Activated CD4-positive, alpha-beta T cell treated with anti-CD3 and anti-CD28 coated beads, Interleukin-2, amount 50 U/mL, for 48 hours (primary cell): ENCODE measurements at places on chromosomes 1 and 21.

DNA sequence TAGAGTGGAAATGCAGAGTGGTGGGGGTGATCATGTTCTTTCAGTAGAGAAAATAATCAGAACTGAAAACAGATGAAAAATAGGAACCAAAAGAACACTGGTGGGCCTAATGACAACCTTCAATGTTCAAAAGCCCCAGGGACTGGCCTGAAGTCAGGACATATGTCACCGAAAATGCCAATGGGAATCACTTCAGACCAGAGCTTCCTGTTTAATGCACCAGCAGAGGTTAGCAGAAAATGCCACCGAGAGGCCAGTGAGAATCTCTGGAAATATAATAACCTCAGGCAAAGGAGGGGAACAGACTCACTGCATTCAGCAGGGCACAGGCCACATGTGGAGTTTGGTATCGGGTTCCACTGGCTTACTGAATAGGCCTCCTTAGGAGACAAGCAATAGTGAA lies 15.9 kb upstream of the CD58 start:
- DNase-seq: no peak

- peak; percentile 39 for DNase-seq
These were observed 164.2 kb upstream of the C1orf21 start for GRCh38 chr1:184222652-184223052.

DNA sequence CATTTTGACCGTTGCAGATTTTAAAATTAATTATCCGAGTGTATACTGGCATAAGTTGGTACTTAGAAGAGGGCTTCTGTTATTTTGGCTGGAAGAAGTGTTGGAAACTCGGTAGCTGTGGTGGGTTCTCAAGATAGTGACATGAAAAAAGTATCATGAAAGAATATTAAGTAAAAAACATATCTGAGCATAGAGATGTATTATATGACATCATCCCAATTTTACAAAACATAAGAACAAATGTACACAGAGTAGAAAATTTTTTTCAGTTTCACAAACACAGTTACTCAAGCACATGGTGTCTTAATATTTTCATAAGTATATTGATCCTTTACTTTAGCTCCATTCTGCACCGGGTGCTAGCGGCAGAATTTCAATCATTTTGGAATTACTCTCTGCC lies 684 bp downstream of the IFI16 start:
- no peak for DNase-seq

GRCh38 chr1:37146071-37146470 lies 111.8 kb upstream of the GRIK3 start:
- no peak for DNase-seq

DNA sequence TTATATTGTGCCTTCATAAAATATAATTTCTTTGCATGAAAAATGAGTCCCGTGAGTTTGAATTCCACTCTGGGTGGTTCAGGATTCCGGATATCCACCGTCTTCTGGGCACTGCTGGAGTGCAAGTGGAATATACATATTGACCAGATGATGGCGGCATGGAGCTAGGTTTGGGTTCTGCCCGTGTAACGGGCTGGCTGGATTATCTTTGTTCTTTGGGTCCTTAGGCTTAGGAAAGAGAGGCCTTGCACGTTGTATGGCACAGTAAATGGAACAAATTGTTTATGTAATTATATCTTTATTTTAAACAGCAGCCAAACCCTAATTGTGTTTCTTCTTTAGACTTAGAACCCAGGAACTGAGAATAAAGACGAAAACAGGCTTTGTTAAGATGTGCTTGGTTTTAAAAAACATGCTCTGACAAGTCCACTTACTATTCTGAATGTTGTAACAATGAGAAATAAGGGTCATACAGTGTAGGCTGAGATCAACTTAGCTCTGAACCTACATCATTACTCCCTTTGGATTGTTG lies 13.5 kb upstream of the ACBD6 start:
- peak; percentile 60 for DNase-seq

GRCh38 chr1:64984737-64985136 lies 18.4 kb upstream of the JAK1 start:
- DNase-seq: no peak

GRCh38 chr1:81617308-81617967 lies 183.3 kb upstream of the ADGRL2 start:
- DNase-seq: no peak

DNA sequence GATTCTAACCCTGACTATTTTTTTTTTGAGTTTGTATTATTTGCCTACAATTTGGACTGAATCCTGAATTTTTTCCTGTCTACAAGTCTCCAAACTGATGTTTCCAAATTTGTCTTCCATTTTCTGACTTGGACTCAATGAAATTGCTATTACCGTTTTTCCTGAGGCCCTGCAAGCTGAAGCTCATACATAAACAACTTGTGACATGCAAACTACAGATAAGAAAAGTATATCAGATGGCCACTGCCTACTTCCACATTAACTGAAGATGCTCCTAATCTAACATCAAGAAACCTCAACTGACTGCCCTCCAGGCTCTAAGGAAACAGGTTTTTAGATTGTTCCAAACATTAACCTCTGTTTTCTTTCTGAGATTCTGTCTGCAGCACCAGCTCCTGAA lies 51.1 kb upstream of the KLHDC7A start:
- no peak for DNase-seq

GRCh38 chr1:31989964-31990363 lies 23.7 kb upstream of the KHDRBS1 start:
- no peak for DNase-seq

DNA sequence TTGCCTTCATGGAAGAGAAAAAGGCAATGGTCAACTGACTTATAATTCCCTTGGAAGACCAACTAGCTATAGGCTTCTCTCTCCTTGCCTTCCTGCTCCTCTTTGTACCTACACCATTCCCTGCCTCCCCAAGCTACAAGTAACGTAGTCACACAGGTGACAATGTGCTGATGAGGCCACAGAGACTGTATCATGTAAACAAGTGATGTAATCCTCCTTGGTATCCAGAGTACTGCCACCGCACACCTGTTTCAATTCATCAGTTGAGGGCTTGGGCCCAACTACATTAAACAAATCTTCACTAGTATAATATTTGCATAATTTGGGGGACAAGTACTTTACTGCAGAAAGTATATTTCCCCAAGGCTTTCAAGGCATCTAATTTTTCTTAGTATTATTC lies 76.4 kb upstream of the SCYL3 start:
- no peak for DNase-seq
